ENCODE measurements at places on chromosomes 7 and 10.

GRCh38 chr7:75979759-75980429 is 14.5 kb downstream of the TMEM120A start:
- DNase-seq, result no peak

GRCh38 chr10:61842755-61843497 is 58.6 kb upstream of the ARID5B start:
- no peak for DNase-seq

DNA sequence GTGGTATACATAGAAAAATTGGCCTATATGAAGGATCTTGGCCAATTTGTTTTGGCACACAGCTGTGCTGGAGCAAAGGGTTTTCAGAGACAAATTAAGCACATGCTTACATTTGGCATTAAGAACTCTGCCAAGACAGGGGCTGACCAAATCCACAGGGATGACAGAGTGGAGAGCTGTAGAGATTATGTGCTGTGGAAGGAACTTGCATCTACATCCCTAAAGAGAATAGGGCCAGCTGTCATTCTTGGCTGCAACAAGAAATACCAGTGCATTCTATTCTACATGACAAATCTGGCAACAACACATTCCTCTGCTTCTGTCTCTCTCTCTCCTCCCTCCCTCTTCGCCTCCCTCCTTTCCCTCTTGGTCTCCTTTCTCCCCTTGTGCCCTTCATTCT is 75.6 kb downstream of the POM121L12 start:
- DNase-seq, result no peak

DNA sequence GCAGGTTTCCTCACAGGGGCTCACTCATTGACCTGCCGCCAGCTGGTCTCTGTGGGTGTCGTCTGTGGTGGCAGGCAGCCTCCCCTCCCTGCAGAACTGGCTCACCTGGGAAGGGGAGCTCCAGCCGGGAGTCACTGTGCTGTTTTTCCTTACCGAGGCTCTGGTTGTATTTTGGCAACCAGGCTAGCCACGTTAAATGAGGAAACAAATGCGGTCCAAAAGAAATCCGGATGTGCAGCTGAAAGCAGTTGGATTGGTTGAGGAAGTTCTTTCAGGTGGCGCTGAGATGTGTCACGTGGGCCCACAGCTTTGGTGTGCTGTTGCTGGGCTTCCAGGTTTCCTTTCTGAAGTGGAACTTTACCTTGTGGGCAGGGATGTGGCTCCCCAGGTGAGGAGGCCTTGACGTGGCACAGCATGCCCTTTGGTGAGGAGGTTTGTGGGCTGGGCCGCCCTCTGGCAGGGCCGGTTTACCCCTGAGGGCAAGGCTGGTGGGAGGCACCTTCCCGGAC is 14.2 kb downstream of the MTURN start:
- DNase-seq, result no peak

- DNase-seq, result peak; percentile 72
Observed at GRCh38 chr10:103816431-103816830, 38.9 kb downstream of the SH3PXD2A start.

GRCh38 chr10:932589-932988 is 1.1 kb upstream of the LARP4B start:
- no peak for DNase-seq

DNA sequence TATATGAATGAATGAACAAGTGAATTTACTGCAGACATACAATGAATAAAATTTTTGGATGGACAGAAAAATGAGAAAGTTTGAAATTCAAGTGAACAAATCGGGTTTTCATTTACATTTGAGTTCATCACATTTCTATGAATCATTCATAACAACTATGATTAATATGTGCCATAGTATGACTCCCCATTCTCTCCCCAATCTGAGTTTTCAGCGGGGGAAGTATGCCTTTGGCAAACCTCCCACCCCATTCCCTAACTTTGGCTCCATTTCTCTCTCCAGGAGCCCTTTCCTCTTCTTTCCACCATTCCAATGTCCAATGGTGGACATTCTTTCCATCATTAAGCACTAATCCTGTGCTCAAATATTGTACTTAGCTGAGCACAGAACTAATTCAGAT is 96.8 kb upstream of the LSM8 start:
- no peak for DNase-seq

DNA sequence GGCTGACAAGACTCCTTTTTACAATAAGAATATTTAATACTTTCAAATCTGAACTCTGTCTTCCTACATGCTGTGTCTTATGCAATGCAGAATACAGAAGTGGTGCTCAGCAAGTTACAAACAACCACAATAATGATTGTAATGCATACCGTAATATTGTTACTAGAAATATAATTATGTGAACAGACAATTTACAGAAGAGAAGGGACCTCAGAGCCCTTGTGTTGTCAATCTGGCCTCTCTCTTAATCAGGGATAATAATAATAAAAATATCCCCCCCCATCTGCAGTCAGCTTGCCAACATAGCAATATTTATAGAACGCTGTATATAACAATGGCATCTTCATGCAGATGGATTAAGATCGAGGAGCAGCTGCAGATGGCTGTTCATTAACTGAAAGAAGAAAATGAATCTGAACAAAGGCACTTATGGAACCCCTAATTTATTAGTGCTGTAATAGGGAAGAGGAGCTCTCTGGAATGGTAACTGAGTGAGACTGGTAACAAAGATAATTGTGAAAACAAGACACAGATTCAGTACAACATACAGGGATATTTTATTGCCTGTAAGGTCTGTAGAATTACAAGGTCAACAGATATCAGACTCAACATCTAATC is 106.3 kb downstream of the TMEM26 start:
- DNase-seq, result no peak

All from NCI-H460 (cell line).